ENCODE measurements at places on chromosomes 5 and 9.

- DNase-seq = no peak
Measured at GRCh38 chr5:147145328-147145727, 89.5 kb upstream of the STK32A start.

DNA sequence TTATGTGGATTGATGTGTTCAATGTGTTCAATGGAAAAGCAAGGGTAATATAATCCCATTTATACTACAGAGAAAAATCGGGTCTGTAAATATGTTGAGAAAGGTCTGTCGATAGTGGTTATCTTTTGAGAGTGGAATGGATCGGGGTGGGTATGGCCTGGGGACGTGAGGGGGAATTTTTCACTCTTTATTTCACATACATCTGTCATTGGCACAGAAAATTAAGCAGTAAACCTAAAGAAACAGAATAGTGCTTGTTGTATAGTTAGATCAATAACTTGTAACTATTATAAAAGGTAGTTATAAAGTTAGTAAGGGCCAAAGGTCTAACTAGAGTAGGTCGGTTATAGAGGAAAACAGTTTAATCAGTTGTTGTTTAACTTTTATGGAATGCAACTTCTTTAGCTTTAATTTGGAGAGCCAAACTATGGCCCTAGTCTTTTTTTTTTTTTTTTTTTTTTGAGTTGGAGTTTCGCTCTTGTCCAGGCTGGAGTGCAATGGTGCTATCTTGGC, 66.1 kb upstream of the ABL1 start:
- DNase-seq = no peak

DNA sequence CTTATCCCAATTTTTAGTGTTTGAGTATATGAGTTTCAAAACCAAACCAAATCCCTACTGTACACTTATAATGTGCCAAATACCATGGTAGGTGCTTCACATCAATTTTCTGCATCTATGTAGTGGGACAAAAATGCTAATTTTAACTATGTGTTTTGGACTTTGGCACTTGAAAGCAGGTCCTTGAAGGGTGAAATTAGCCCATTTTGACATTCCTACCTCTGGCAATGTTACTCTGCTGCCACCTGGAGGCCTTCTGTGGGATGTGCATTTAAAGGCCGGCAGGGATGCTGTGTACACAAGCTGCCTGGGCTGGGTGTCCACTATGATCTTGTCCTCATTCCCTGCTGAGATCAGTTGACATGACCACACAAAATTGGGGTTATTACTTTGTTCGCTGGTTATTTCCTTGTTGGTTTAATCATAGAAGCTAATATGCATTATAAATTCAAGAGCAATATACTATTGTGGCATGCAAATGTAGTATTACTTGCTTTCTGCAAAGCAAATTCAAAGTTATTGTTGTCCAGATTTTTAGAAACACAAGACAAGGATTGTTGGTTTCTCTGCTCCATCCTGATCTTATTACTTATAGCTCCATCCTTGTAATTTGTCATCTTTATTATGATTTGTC, 166.8 kb downstream of the ARHGEF28 start:
- DNase-seq = peak; percentile 18

DNA sequence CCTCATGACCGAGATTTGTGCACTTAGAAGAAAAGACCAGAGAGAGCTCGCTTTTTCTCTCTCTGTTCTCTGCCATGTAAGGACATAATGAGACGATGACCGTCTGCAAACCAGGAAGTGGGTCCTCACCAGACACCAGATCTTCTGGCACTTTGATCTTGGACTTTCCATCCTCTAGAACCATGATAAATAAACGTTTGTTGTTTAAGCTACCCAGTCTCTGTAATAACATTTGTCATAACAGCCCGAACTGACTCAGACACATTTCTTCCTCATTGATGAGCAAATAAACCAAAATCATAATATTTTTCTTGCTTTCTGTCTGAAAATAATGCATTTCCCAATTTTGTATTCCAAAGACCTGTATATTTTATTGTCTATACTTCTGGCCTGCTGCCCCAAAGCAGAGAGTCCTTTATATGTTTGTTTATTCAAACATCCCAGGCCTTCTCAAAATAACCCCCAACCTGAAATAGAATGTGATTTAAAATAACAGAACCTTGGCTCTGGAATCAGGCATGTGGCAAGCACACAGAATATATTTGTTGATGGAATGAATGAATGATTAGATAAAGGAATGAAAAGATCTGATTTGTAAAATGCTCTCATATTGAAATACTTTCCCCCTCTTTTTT, 396.5 kb downstream of the ADGRV1 start:
- DNase-seq = no peak

DNA sequence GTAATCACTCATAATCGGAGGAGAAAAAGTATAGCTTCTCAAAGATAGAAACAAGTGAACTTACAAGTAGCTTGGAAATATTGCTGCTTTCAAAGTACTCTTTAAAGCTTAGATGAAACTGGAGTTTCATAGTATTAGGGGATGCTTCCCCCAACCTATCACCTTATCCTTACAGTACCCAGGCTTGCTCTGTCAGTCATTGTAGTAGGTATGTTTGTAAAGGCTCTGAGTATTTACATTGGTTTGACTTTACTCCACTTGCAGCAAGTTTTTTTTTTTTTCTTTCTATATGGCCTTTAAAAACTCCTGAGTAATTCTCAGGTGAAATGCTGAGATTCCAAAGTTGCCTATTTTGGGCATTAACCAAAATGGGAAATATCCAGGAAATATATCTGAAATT, 84.8 kb downstream of the CD180 start:
- DNase-seq = no peak

Data from NCI-H2107 (cell line).